ENCODE measurements at places on chromosomes 7 and 10.

GRCh38 chr7:108723381-108723814 lies 153.7 kb downstream of the DNAJB9 start:
- no peak for DNase-seq

- DNase-seq: peak; percentile 79
Observed at GRCh38 chr10:77604063-77604462, 33.5 kb downstream of the KCNMA1 start.

DNA sequence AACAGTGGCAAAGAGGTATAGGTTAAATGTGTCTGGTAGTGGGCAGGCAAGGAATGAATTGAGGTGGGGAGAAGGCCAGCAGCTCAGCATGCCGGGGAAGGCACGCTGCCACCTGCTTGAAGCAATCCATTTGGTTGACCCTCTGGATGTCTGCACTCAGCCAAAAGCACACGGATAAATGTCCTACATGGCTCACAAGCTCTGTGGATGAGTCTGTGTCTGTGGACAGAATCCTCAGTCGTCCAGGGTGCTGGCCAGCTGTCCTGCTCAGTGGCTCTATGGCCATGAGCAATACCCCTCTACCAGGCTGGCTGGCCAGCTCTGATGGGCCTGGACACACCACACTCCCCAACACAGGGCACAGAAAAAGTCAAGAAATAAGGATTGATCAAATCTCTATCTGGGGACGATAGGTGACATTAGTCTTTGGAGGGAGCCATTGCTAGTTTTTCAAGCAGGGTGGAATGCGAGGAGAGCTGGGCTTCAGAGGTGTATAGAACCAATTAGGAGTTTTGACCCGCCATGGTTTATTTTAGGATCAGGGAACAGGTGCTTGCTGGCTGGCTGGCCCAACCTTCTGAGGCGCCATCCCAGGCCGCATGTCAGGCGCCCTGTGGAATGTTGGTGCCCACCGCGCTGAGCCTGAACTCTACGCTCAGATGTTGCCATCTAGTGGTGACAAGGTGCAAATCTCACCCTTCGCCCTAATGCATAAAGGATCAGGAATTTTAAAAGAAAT lies 493.4 kb downstream of the TNS3 start:
- DNase-seq: peak; percentile 46

GRCh38 chr7:65915921-65916657 lies 43.2 kb downstream of the VKORC1L1 start:
- no peak for DNase-seq

GRCh38 chr10:116625845-116626244 lies 5.1 kb downstream of the PNLIPRP2 start:
- no peak for DNase-seq

DNA sequence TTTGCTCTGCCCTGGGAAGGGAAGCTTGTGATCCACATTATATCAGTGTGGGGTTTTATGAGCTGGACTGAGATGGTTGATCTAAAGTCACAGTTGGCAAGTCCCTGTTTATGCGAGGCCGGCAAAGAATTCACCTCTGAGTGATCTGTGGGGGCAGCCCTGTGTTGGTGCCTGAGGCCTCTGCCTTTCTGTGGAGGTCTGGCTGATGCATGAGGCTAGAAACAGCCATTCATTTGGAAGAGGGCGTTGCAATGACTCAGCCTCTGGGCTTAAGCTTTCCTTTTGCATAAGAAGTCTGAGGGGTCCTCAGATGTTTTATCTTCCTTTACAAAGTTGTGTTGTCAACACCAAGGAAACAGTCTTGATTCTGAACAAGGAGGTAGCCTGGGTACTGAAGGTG lies 126.9 kb downstream of the MGMT start:
- no peak for DNase-seq

DNA sequence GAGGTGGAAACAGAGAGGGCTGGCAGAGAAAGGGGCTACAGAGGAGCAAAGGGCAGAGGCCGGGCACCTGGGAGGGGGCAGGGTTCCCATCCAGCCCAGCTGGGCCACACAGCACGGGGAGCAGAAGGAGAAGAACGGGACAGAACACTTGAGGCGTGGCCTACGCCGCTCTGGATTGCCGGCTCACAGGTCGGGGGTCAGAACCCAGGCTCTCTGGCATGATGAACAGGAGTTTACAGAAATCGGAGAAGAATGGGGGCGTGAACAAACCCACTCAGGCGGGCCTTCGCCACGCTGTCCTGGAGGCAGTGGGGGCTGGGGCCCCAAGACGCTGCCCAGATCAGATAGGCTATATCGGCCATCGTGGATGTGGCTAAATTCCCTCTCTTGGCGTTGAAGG lies 362.2 kb upstream of the SHH start:
- DNase-seq: no peak

DNA sequence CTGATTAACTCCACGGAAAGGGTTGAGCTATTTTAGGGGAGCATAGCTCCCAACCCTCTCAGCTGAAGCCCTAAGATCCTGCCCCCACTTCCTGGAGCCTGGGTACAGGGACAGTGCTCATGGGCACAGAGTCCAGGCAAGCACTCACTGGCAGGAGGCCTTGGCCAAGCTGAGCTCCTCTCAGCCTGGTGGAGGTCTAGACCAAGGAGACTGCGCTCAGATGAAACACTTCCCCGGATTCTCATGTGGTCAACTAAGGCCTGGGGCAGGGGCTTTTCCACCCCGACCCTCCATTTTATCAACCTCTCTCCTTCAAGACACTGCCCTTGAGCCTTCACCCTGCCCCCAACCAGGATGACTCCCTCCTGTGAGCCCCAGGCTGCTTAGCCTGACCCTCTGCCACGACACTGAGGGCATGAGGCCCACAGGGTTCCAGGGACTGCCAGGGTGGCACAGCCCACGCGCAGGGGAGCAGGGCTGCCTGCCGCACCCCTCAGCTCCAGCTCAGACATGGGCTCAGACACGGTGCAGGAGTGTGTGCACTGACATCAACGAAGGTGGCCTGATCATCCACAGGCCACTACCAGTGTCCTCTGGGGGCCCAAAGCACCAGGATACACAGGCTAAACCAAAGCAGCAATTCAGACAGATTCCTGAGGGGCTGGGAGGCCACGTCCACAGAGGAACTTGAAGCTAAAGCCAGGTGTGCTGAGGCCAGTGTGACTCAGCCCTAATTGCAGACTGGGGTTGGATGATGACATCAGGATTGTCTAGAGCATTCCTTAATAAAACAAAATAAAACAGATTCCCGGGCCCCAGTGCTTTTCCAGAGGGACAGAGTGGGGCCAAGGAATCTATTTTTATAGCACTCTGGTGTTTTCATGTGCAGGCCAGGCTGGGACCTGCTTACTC lies 18.8 kb downstream of the CHAT start:
- no peak for DNase-seq

DNA sequence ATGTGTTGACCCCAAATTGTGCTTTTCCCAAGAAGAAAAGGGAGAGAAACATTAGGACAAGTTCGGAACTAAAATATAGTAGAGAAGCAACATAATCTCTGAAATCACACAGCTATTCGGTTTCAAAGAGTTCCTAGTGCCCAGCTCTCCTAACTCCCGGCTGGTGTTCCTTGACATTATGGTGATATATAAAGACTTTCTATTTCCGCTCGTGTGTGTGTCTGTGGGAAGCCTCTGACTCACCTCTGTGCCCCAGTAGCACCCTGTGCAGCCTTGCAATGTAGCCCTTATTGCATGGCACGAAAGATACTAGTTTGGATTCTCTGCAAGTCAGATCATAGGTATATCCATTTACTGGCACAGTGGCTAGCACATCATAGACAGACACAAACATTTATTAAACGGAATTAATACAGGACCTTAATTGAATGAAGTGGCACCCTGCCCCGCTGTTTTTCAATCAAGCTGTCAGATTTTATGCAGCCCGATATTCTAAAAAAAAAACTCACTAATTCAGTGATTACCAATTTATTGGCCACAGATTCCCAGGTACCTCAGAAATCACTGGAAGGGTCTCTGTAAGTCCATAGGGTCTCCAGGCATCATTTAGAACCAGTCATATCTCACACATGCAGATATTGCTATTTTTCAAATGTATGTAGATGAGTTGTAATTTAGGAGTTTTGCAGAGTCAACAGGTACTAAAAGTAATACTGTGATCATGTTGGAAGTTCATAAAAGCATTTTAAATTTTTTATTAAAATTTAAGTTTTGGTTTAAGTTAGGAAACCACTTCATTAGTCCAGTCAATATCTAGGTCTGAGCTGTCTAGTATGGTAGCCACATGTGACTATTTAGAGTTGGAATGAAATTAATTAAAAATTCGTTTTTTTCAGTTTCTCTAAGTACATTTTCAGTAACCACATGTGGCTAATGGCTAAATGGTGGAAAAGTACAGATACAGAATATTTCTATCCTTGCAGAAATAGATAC lies 43.3 kb downstream of the SFTPD start:
- DNase-seq: peak; percentile 27

Data from MM.1S (cell line).